ENCODE measurements at places on chromosomes 4 and X.
A peak's percentile ranks its signal among the peaks of the same experiment; 100 is the strongest.

- DNase-seq, result no peak
Measured at GRCh38 chrX:40514376-40514775, 66.4 kb upstream of the ATP6AP2 start.

DNA sequence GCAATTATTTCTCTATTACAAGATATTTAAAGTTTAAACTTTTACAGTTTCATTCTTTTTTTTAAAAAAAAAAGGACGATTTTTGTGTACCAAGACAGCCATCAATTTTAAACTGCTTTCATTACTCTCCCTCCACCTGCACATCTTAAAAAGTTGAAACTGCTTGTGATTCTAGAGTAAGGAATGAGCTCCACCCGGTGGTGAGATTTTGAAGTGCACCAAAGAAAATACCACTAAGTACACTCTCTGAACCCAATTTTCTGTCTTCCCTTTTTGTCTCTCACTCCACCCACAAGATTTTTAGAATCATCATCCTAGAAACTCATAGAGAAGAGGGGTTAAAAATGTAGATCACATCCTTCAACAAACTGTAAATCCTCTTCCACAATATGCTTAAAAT lies 91.3 kb upstream of the WDR44 start:
- DNase-seq, result peak; percentile 21

DNA sequence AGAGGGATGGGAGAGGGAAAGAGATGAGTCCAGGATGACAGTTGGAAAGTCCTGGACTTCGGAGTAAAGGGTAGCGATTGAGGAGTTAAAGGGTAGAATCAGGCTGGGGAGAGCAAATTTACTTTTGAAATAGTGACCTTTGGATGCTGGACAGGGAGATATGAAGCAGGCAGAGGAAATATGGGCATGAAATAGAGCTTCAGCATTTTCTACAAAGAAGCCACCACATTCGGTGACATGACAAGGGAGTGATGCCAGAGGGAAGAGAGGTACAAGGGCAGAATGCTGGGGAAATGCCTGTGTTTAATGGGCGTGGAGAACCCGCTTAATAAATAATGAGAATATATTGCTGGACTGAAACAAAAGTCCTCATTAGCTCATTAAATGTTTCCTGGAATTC lies 92.7 kb downstream of the TBL1X start:
- no peak for DNase-seq

DNA sequence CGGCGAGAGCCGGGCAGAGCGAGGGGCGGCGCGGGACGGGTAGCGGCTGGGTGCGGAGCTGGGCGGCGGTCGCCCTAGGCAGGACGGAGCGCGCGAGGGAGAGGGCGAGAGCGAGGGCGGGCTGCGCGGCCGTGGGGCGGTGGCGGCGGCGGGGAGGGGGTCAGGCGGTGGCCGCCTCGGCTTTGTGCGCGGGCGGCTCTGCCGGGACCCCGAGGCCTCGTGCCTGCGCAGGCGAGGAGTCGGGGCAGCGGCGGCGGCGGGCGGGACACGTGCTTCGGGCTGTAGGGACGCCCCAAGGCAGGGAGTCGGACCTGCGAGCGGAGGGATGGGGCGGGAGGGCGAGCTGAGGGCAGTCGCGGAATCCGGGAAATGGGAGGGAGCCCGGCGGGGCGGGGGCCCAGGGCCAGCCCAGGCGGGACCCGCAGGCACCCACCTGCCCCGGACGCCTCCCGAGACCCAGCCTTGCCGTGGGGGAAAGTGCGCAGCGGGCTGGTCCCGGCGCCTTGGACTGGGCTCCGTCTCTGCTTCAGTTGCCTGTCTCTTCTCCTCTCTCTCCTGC lies 465 bp downstream of the BMPR1B start:
- DNase-seq, result peak; percentile 10

- DNase-seq, result peak; percentile 18
Measured at GRCh38 chr4:41505161-41505661, 32.7 kb upstream of the LIMCH1 start.

DNA sequence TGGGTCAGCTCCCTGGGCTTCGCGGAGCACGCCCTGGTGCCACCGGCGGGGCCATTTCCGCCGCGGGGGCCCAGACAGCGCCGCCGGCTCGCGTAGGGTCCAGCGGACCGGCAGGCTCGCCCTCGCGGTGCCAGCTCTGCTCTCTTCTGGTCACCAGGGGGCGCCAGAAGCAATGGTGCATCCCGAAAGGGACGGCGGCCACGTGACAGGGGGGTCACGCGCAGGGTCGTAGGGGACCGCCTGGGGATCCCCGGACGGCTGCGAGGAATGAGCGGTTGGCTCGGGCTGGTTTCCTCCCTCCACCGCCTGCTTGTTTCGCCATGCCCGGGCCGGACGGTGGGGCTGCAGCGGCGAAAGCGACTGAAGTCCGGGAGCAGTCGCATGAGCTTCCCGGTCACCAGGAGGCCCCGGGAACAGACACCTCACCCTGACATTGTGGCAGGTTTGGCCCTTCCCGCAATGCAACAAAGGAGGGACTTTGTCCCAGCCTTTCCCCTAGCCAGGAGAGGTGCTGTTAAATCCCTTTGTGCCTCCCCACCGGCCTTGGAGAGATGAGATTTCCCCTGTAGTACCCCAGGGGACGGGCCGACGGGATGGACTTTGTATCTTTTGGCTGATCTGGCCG lies 15.8 kb downstream of the ZCCHC12 start:
- DNase-seq, result peak; percentile 60

DNA sequence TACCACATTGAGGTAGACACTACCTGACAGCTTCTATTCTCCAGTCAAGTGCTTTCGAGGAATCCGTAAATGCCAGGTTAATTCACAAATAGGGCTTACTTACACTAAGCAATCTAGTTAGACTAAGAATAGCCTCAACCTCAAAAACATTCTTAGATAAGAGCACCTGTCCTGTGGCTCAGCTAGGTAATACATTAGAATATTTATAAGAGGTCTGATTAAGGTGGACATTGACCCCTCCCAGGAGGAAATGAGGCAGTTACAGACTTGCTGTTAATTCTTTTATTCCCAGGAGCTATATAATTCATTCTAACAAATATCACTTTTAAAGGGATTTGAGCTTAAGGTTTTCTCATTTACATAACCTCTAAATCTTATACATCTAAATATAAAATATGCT lies 758.1 kb downstream of the GRID2 start:
- no peak for DNase-seq

DNA sequence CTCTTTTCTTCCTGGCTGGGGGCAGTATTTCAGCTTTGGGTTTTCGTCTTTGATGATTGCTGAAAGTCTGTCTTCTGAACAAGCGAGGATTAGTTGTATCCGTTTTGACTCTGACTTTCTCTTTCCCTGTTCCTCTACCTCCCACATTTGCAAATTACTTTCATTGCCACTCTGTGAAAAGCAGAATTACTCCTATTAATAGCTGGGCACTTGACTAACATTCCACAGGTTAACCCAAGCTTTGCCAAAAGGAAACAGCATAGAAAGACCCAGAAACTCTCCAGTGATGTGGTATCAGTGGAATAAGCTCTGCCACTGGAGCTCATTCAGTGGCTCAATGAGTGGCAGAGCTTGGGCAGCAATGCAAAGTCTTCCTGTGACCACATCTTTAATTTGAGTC lies 238.9 kb downstream of the PALLD start:
- DNase-seq, result no peak

- DNase-seq, result no peak
Measured at GRCh38 chr4:93183576-93183975, 645.0 kb upstream of the ATOH1 start.

DNA sequence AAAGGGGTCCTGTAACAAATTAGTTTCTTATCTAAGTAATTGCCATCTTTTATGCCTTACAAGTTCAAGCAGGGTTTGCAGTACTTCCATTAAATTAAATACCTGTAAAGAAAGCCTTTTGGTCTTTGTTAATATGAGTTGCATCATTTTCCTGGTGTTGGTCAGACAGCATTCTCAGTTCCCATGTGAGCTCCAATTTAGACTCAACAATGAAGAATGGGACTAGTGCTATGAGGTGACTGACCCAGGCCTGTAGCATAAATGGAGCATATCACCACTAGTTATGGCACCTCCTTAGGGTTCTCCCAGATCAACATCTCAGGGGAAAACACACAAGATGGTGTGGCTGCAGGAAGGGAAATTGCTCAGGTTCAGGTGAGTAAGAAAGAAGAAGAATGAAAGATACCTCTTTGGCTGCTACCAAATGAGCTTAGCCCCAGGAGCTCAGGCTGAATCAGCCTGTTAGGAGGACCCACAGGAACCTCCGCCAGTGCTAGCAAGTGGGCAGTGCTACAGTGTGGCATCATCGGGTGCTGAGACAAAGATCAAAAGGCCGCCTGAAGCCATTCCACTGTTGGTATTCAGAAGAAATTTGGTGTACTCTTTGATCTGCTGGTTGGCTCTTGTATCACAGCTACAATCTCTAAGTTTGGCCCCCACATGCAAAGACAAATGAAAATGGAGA lies 1.8 kb downstream of the TTC29 start:
- DNase-seq, result no peak

- no peak for DNase-seq
Measured at GRCh38 chrX:134570899-134571298, 87.4 kb downstream of the PLAC1 start.

- no peak for DNase-seq
Measured at GRCh38 chrX:16479206-16479869, 170.6 kb upstream of the S100G start.

DNA sequence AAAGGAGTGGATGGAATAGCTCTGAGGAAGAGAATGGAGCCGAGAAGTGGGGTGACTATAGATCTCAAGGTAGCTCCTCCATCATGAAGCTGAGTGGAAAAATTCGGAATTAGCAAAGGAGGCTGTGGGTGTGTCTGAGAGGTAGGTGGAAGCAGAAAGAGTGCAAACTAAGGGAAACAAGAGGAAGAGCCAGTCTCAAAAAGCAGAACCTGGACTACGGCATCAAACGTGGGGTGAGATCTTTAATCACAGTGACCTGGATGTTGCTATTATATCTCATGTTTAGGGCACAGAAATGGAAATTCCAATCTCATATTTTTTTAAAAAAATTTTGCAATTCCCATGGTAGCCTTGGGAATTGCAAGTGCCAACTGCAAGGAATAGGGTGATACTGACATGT lies 162.5 kb upstream of the RASGEF1B start:
- no peak for DNase-seq

DNA sequence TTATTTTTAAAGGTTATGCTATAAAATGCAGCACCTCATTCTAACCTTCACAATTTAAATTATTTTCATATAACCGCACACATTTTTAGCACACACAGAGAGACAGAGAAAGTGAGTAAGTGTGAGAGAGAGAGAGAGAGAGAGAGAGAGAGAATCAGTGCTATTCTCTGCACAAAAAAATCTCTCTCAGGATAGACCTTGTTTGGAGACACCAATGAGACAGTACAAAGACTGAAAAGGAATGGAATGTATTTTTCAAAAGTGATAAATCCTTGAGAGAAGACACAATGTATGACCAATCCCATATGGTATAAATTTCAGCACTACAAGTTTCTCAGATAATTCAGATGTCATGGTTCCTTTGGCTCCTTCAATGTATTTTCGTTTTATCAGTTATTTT lies 132.1 kb upstream of the PCDH18 start:
- DNase-seq, result no peak

- no peak for DNase-seq
Measured at GRCh38 chrX:37912304-37912703, 64.9 kb upstream of the DYNLT3 start.

Data from hypothalamus (tissue), 51 donors.